ENCODE measurements at places on chromosomes 6 and 20. TPM values are rescaled to one million over a fixed set of nuclear protein-coding genes. Genes with fewer than 3 reads are reported as not detected.

GRCh38 chr6:52288216-52288615 is 3.7 kb upstream of the MCM3 start:
- H3K27ac ChIP-seq: no peak overlapping the region
- no peak overlapping the region for H3K4me3 ChIP-seq
- no peaks in the 10 kb centered on the region for H3K27me3 ChIP-seq

DNA sequence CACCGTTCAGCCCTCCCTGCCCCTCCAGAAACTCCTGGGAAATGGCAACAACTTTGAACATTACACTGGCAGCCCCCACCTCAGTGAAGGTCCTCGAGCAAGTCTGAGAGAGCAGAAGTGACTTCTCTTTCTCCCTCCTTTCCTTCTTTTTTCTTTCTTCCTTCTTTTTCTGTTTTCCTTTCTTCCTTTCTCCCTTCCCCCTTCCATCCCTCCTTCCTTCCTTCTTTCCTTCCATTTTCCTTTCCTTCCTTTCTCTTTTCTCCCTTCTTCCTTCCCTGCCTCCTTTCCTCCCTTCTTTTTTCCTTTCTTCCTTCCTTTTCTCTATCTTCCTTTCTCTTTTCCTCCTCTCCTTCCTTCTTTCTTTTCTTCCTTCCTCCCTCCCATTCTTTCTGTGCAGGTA is 162.7 kb downstream of the UNC5CL start:
- no peaks in the 10 kb centered on the region for H3K27me3 ChIP-seq
- H3K27ac ChIP-seq: no peak overlapping the region
- no peaks in the 10 kb centered on the region for H3K36me3 ChIP-seq
- H3K4me1 ChIP-seq: peaks cover 19% of the 10 kb centered on the region
- no peak for DNase-seq

GRCh38 chr20:36439040-36439730 is 102.1 kb upstream of the MYL9 start:
- no peak overlapping the region for H3K27ac ChIP-seq
- DNase-seq: no peak
- no peak overlapping the region for H3K4me3 ChIP-seq
- H3K4me1 ChIP-seq: peaks cover 12% of the 10 kb centered on the region
- H3K27me3 ChIP-seq: peaks cover 23% of the 10 kb centered on the region

DNA sequence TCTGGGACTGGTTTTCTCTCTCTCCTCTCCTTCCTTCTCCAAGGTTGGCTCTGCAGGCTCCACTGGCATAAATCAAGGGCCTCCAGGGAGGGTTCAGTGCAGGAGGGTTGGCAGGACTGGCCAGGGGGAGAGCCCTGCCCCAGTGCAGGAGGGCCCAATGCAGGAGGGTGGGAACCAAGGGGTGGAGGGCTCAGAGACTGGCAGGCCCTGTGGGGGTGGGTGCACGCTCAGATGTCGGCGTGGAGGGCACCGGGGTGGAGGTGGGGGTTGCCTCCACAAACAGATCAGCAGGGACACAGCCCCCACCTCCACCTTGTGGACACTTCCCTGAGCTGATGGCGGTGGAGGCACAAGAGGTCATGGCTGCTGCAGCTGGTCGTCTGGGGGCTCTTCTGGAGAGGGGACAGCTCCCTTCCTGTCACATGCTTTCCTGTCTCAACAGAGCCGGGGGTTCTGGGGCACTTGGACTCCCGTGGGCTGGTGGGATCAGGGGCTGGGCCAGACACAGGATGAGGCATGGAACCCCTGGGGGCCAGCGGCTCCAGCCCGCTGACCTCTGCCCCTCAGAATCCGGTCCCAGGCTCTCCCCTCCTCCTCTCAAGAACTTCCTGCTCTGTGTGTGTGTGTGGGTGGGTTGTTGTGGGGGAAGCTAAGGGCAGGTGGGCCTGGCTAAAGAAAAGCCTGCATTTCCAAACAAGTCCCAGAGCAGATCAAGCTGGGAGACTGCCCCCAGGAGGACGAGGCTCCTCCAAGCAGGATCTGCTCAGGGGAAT is 2.7 kb upstream of the ABHD16B start:
- peaks cover 67% of the 10 kb centered on the region for H3K4me1 ChIP-seq
- no peak overlapping the region for H3K4me3 ChIP-seq
- peak overlapping the region; percentile 63 for H3K27ac ChIP-seq
- peaks cover 9% of the 10 kb centered on the region for H3K36me3 ChIP-seq
- DNase-seq: no peak

DNA sequence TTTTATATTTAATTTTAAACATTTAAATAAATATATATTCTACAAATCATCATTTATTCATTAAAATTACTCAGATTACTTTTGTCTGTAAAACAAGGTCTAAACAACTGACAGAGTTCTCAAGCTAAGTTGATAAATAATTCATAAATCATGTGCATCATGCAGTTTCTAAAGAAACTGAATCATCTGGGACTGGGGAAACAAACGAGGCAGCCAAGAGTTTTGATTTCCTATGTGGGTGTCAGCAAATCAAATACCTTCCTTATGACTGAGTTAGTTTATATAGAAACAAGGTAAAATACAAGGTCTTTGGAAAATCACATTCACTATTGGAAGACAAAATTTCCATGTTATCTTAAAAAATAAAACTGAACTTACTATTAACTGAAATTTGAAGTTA is 149.9 kb upstream of the BEND6 start:
- no peaks in the 10 kb centered on the region for H3K27me3 ChIP-seq
- H3K4me1 ChIP-seq: peaks cover 28% of the 10 kb centered on the region
- no peak overlapping the region for H3K27ac ChIP-seq
- DNase-seq: no peak
- no peak overlapping the region for H3K4me3 ChIP-seq

DNA sequence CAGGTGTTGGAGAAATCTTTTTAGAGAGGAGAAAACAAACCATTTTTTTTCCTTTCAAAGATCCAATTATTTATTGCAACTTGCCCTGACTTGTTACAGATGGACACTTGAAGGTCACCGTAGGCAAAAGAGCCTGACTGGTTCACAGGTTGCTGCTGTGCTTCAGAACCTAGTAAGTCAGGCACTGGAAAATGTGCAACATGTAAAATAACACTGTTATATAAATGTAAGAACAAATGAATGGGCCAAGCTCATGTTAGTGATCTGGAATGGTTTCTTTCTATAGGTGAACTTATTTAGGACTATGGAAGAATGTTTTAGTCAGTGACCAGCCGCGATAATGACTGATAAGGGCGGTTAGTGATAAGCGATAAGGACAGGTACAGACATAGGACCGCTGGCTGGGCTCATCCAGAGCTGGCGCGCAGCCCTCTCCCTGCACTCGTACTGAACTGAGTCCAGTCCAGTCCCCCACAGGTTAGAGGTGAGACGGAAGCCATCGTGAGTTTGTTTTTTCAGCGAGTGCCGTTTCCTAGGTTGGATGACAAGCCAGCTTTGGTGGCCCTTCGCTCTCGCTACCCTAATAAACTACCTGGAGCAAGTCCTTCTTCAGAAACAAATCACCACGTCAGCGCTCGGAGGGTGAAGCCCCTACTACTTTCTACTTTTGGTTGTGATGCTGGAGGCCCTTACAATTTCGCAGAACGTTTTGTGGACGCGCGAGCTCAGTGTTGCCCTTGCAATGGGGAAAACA is 94.4 kb upstream of the PRDM1 start:
- peaks cover 41% of the 10 kb centered on the region for H3K4me1 ChIP-seq
- no peaks in the 10 kb centered on the region for H3K27me3 ChIP-seq
- DNase-seq: no peak
- no peak overlapping the region for H3K27ac ChIP-seq
- H3K36me3 ChIP-seq: no peaks in the 10 kb centered on the region

DNA sequence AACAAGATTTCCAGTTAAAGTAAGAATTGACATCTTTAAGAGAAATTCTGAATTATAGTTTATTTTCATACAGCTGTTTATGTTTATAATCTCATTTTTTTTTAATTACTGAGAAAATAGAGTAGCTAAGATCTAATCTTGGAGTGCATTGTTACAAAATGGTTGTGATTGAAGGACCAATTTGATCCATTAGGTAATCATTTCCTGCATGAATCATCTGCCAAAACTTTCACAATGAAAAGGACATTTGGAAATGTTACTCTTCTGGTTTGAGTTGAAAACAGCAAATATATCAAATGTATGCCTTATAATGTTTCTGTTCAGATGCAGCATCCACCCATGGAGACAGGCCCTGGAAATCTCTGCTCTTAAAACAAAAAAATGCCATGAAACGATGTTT is 19.0 kb downstream of the TUBB2A start:
- no peak for DNase-seq
- H3K27me3 ChIP-seq: no peaks in the 10 kb centered on the region
- H3K4me1 ChIP-seq: peaks cover 4% of the 10 kb centered on the region
- H3K36me3 ChIP-seq: peaks cover under 1% of the 10 kb centered on the region
- no peak overlapping the region for H3K27ac ChIP-seq

DNA sequence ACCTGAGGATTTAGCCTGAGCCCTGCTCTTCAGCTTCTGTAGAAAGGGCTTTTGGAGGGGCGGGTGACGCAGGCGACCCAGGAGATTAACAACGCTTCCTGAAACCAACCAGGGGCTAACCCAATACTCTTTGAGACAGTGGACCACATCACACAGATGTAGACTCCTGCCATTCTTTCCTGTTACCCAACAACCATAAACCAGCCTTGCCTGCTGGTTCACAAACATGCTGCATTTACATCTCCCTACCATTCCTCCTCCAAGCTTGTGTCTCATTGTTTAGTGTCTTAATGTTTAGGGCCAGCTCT is 28.3 kb downstream of the PPP1R16B start:
- no peaks in the 10 kb centered on the region for H3K36me3 ChIP-seq
- H3K4me1 ChIP-seq: peaks cover 10% of the 10 kb centered on the region
- no peak for DNase-seq
- H3K4me3 ChIP-seq: no peak overlapping the region

The SPATS1 gene
- total RNA-seq: not detected

- H3K4me1 ChIP-seq: no peaks in the 10 kb centered on the region
- no peaks in the 10 kb centered on the region for H3K36me3 ChIP-seq
- peak; percentile 89 for DNase-seq
- no peak overlapping the region for H3K27ac ChIP-seq
- H3K4me3 ChIP-seq: no peak overlapping the region
Observed at GRCh38 chr20:43827940-43828562, 86.6 kb upstream of the TOX2 start.

DNA sequence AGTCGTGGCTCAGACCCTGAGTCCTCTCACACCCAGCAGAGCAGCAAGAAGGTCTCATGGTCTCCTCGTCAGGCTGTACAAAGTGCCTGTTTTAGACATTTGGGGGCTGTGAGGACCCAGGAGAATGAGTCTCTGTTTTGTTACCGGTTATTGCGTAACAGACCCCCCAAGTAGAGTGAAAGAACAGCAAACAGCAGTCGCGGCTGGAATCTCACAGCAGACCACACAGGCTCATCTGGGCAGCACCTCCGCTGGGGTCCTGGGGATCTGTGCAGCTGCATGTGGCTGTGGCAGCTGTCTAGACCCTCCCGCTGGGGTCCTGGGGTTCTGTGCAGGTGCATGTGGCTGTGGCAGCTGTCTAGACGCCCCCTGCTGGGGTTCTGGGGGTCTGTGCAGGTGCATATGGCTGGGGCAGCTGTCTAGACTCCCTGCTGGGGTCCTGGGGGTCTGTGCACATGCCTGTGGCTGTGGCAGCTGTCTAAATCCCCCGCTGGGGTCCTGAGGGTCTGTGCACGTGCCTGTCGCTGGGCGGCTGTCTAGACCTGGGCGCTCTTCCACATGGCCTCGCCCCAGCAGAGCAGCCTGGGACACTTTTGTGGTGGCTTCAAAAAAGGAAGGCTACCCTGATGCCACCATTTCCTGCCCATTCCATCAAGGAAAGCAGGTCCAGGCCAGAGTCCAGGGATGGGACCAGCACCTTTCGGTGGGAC is 24.7 kb downstream of the ENTPD6 start:
- no peaks in the 10 kb centered on the region for H3K27me3 ChIP-seq
- peaks cover 33% of the 10 kb centered on the region for H3K36me3 ChIP-seq
- H3K4me3 ChIP-seq: no peak overlapping the region
- H3K27ac ChIP-seq: no peak overlapping the region

The LTB gene
- total RNA-seq: not detected

DNA sequence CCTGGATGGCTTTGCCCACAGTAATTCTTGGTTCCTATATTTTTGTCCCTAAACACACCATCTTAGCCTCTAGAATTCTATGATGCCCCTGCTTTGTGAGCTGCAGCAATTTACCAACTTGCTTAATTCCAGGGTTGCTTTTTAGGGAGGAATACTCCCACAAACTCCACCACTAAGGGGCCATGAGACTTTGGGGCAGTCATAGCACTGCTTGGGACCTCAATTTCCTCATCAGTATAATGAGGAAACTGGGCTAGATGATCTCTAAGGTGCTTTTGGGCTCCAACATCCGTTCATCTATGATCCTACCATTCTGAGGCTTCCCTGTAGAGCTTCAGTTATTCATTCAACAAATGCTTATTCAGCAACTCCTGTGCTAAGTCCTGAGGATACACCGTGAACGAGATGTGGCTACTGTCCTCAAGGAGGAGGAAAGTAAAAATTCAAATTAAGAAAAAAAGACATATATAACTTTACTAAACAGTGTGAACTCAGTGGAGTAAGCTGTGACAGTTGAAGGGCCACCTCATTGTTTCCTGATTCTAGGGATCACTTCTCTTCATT is 75.3 kb downstream of the PRDM1 start:
- no peak overlapping the region for H3K4me3 ChIP-seq
- DNase-seq: no peak
- H3K4me1 ChIP-seq: no peaks in the 10 kb centered on the region
- H3K36me3 ChIP-seq: no peaks in the 10 kb centered on the region
- H3K27me3 ChIP-seq: peaks cover 5% of the 10 kb centered on the region

- no peak overlapping the region for H3K27ac ChIP-seq
- no peaks in the 10 kb centered on the region for H3K36me3 ChIP-seq
- no peak overlapping the region for H3K4me3 ChIP-seq
- no peaks in the 10 kb centered on the region for H3K27me3 ChIP-seq
- DNase-seq: no peak
Observed at GRCh38 chr6:114718716-114719270, 376.0 kb upstream of the HS3ST5 start.

- no peaks in the 10 kb centered on the region for H3K4me1 ChIP-seq
- no peak overlapping the region for H3K4me3 ChIP-seq
- no peaks in the 10 kb centered on the region for H3K36me3 ChIP-seq
- DNase-seq: no peak
- no peaks in the 10 kb centered on the region for H3K27me3 ChIP-seq
- H3K27ac ChIP-seq: no peak overlapping the region
Observed at GRCh38 chr6:118122801-118123200, 215.7 kb downstream of the SLC35F1 start.

DNA sequence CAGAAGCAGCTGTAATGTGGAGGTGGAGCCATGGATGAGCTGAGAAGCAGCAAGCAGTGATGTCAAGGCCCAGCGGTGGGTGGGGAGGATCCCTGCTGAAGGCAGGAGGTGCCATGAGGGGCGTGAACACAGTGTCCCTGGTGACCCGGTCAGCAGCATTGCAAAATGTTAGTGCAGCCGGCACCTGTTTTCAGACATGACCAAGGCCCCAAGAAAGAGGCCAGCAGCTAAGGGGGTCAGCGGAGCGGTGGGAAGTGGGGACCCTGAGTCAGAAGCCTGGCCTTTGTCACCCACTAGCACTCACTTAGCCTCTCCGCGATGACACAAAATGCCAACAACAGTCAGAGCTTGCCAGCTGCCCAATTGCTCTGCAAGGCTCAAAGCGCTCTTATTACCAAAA is 51.9 kb downstream of the TMEM242 start:
- H3K27me3 ChIP-seq: no peaks in the 10 kb centered on the region
- H3K27ac ChIP-seq: no peak overlapping the region
- H3K4me1 ChIP-seq: peaks cover 49% of the 10 kb centered on the region
- no peak for DNase-seq

The HRH3 gene
- total RNA-seq: not detected

The OOEP gene
- not detected for total RNA-seq
